Ovary (tissue), 10 donors: ENCODE measurements at places on chromosomes 12 and 14. TPM values are rescaled to one million over a fixed set of nuclear protein-coding genes. Genes with fewer than 3 reads are reported as not detected.

DNA sequence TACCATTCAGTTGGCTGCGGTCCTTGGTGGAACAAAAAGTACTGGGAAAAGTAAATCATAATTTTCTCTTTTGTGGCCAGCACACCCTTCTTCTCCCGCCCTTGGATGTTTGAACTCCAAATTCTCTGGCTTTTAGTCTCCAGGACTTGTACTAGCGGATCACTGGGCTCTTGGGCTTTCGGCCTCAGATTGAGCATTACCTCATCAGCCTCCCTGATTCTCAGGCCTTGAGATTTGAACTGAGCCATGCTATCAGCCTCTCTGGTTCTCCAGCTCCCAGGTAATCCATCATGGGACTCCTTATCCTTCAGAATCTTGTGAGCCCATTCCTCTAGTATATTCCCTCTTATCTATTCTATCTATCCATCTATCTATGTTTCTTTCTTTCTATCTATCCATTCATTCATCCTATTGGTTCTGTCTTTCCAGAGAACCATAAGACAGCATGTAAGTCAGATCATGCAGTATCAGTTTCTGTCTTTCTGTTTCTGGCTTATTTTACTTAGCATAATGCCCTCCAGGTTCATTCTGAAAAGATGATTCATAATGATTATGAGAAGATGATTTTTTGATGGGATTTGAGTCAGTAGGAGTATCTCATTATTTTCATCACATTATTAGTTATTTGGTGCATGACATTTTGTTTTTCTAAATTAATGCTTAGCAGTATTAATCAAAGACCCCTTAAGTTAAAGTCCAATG is 814.9 kb downstream of the LRFN5 start:
- no peak for DNase-seq

Gene ACVRL1
- total RNA-seq, result 17.6 TPM

DNA sequence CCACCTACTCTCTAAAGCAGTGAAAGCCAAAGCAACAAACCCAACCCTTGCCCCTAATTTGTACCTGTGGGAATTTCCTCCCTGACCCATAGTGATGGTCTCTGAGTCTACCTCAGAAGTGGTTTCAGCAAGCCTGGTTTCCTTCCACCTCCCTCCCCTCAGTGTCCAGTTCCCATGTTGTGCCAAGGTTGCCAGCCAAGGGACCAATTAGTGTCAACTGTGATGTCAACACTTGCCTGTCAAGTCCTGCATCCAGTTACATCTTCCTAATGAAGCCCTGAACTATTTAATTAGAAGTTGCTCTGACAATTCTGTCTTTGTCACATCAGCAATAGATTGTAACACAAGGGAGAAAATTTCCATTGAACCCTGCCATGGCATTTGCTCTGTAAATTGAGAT is 194.4 kb upstream of the CCDC196 start:
- no peak for DNase-seq

GRCh38 chr12:106600503-106600902 is 17.7 kb downstream of the RFX4 start:
- no peak for DNase-seq

DNA sequence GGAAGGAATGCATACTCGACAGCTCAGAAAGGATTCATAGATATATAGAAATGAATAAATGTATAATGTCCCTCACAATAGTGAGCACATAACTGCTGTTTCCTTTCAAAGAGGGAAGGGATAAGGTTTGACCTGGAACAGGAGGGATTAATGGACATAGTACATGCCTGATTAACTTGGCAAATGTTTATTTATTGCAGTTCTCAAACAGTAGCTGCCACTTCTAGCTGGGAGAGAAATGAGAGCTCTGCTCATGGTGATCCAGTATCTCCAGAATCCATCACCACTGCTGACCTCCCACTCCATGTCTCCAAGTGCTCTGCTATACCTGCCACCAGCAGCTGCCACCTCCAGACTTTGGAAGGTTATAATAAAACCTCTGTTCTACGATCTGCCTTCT is 108.1 kb downstream of the LRIG3 start:
- DNase-seq, result no peak

Gene MANSC1
- 14.1 TPM for total RNA-seq

- DNase-seq, result no peak
Measured at GRCh38 chr14:52977798-52978197, 26.9 kb upstream of the FERMT2 start.

DNA sequence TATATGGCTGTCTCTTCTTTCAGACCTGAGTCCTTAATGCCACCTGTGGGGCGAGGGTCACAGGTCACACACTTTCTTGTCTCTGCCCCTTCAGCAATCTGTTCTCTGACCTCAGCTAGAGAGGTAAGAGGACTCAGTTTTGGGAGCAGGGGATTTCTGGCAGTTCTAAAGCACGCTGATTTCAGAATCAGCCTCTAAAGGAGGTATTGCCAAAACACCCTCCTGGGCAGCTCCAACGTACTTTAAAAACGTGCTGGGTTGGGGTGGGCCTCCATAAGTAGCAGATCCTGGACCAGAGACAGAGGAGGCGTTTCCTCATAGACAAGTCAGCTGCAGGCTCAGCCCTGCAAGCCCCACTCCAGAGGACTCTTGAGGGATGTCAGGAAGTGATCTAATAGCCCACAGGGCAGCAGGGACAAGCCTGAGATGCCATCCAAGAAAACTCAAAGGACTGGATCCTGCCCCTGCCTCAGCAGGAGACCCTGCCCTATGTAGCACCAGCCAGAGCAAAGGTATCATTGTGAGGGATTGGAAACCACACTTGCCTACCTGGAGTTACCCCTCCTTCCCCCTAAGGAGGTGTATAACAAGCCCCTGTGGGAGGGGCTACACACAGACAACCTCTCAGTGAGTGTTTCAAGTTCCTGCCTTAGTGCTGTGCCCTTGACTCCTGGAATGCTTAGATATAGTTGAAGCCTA is 8.5 kb downstream of the CTDSP2 start:
- no peak for DNase-seq

DNA sequence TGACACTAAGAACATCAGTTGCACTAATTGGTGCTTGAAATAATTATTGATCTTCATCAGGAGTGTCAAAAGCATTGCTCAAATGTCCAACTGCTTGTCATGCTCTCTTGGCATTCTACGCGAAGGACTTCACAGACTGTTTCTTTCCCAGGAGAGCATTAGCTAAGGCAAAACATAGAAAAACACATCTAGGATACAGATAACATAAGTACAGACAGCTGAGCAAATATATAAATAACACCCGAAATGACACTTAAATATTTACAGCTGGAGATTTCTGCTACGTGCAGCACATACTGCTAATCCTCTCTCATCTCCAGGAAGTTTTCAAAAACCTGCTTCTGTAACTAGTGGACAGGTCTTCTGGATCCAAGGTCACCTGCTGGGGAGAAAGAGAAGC is 120.0 kb upstream of the PRMT8 start:
- DNase-seq, result no peak

GRCh38 chr12:93654421-93654820 is 22.8 kb upstream of the CRADD start:
- DNase-seq, result no peak

Gene POTEG
- not detected for total RNA-seq

Gene KCNJ8
- total RNA-seq, result 32.5 TPM

DNA sequence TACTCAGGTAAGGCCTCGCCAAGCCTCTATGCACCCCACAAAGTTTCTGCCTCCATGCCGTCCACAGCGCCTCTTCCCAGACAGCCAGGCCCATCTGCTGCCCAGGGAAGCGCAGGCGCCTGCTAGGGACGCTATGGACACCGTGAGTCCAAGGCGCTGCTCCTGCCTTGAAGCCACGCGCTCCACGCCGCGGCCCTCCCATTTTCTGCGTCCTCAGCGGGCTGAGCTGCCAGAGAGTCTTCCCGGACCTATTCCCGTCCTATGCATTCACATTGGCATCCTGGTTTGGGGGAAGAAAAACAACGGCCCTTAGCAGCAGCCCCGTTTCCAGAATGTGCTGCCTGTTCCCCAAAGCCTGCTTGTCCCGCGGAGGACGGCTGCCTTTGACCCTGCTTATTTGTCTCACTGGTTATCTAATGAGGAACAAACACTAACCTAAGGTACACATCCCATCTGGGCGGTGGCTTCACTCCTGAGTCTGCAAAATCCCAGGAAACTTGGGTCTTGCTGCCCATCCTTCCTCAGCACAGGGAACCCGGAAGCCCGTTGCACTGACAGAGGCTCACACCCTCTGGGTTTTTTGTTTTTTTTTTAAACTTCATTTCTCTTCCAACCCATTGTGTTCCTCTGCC is 38.0 kb downstream of the MMAB start:
- DNase-seq, result no peak

DNA sequence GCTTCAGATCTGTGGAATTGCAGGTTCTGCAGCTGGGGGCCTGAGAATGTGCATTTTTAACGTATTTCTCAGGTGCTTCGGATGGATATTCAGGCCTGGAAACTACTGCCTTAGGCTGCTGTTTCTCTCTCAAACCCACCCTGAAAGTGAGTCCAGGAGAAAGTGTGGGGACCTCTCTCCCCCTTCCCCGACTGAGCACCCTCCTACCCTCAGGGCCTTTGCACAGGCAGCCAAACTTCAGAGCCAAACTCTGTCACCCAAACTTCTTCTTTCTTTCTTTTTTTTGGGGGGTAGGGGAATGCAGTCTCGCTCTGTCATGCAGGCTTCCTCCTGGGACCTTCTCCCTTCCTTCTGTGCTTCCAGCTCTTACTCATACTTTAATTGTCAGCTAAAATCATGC is 82.4 kb upstream of the FBXO21 start:
- no peak for DNase-seq

DNA sequence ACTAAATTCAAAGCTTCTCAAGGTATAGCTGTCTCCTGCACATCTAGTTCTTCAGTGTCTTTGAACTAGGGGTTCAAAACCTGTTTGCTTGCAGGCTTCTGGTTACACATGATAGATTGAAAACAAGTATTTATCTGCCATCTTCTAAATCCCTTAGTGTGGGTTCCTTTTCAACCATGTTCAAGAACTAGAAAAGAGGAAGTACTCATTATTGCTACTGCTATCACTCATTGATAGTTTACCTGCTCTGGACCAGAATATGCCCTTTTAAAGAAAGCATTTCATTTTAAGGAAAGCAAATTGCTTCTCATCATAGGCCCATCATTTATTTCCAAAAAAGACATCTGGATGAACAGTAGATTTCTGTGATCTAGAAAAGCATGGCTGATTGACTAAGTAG is 37.1 kb upstream of the VSX2 start:
- DNase-seq, result no peak

DNA sequence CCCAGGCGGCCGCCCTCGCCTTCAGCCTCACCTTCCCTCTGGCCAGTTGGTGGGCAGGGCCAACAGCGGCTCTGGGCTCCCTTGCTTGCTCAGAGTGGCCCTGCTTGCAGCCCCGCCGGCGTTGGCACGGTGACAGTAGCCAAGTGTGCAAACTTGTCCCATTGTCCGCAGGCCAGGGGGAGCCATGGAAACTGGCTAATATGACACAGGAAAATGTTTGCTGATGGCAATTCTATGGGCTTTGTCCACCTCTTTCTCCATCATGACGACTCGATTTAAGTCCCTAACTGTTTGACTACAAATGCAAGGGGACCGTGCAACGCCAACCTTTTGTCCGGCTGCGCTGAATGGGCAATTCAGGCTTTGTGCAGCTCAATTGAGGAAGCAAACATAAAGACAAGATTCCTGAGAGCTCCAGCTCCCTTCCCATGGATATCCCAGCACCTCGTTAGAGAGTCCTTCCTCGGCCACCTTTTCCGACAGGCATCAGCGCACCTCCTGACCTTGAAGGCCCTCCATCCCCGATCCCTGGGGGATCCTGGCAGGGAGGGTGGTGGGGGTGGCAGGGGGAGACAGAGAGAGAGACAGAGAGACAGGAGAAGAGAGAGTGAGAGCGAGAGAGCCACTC is 785 bp upstream of the FAM181A start:
- no peak for DNase-seq

- DNase-seq, result no peak
Measured at GRCh38 chr12:71162832-71163763, 5.3 kb upstream of the TSPAN8 start.

DNA sequence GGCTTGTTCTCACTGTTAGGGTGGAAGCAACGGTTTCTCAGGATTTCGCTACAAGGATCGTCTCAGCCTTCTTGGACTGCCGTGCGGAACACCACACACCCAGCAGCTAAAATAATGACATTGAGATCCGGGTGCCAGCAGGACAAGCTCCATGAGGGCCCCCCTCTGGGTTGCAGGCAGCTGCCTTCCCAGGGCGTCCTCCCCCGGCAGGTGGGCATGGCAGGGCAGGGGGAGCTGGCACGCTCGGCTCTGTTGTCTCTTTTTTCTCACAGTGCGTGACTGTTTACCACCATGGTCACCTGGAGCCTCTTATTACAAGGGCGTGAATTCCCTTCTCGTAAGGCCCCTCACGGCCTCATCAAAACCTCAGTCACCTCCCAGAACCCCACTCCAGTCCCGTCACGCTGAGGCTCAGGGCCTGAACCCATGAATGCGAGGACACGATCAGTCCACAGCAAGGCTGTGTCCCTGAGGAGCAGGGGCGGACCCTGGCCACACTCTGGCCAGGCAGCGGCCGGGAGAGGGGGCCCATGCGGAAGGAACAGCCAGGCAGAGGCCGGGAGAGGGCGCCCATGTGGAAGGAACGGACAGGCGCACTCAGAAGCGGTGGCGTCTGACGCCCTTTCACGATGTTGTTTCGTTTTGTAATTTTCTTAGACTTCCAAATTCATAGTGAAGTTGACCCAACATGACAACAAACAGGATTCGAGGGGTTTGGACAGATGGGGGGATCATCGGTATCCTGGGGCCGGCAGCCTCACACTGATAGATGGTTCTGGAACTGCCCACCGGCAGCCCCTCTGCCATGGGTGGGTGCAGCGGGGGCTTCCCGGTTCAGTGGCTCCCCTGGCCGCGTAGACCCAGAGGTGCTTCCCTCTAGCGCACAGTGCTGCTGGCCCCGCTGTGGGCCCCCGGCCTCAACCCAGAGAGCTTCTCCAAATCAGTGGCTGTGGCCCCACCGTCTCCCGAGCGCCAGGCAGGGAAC is 10.0 kb downstream of the LRCOL1 start:
- peak; percentile 84 for DNase-seq
